ENCODE measurements at places on chromosomes 11 and 22.

- DNase-seq, result no peak
Measured at GRCh38 chr11:134753771-134754520, 341.9 kb upstream of the B3GAT1 start.

- no peak for DNase-seq
Measured at GRCh38 chr11:110766316-110766715, 54.1 kb upstream of the ARHGAP20 start.

DNA sequence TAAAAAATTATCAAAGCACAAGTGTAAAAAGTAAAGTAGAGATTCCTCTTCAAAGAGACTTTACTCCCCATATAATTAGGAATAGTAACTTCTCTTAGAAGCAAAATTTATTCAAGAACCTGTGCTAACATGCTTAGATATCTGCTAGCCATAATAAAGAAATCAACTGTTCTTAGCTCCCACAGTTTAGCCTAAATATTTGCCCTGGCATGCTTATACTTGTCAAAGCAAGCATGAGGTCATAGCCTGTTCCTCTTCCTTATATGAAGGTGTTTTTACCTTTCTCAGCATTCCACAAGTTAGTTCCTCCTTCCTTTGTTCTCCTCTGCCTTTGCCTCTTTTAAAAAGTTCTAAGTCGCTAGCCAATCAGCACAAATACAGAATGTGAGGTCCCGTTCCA is 30.3 kb downstream of the RIC3 start:
- no peak for DNase-seq

DNA sequence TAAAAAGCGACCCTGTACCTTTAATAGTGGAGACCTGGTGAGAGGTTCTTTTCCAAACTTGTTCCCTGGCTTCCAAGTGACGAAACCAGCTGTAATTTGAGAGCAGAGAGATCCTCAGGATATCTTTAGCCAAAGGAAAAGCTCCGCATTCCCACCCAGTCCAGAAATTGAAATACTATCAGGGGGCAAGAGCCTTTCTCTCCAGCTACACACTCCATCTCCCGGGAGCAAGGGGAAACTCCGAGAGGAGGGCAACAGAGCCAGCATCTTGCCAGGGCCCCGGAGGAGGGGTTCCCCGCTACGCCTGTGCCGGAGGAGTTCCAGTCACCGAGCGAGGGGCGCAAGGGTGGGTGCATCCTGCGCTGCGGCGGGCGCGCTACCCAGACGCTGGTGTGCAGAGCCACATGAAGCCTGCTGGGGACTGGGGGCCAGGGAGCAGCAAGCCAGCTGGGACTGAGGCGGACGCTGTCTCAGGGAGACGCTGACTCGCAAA is at the start of gene FIBIN:
Gene FIBIN (plus strand): TSS at position 148 of the 493 bp plus-strand sequence. CDS start 415 bp downstream, outside the sequence.
- no peak for DNase-seq

- DNase-seq, result no peak
Measured at GRCh38 chr11:107931206-107931605, 3.0 kb downstream of the RAB39A start.

GRCh38 chr11:117385471-117385870 is 57.8 kb downstream of the CEP164 start:
- no peak for DNase-seq

DNA sequence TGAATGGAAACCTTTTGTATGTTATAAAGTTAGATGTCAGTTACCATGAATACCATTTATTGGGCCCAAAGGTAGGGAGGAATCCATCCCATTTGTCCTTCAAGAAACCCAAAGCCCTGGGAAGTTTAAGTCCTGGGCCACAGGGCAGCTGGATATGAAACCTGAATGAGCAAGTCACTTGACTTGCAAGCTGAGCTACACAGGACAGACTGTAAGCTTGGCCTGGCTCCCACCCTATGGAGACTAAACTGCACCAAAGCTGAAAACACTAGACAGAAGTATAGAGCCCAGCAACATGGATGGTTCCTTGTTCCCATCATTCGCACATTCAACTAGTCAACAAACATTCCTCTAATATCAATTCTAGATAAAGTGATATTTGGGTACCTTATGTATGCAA is 71.3 kb downstream of the KCNC1 start:
- DNase-seq, result no peak

DNA sequence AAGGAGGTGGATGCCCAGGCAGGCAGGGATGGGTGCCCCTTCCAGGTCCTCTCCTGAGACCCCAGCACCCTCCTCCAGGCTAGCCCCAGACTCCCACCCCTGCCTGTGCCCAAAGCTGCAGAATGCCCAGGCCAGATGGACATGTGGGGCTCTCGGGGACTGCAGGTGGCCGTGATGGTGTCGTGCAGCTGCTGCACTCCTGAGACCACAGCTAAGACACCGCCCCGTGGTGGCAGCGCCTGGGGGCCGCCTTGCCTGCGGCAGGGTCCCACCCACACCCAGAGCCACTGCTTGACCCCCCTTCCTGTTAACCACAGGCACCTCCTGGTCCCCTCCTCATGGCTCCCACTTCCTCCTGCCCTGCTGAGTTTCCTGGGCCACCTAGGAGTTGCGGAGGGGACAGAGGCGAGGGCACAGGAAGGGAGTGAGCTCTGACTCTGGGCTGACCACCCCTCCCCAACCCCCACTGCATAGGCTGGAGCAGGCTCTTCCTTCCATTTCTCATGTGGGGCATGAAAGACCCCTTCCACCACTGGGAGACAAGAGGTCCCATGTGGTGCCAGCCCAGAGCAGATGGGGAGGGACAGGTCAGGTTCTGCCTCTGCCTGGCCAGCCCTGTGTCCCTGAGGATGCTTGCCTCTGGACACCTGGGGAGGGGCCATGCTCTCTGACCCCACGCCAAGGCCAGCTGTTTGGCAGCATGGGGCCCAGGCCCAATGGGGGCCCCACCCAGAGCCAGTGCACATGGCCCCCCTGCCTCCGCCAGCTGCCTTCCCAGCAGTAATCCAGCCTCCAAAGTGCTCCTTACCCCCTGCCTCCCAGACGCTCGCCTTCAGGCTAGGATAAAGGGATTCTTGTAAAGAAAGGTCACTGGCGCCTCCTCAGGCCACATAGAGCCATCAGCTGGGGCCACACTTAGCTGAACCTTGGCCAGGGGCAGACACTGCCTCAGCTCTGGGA is 29.3 kb downstream of the OSBPL5 start:
- no peak for DNase-seq

DNA sequence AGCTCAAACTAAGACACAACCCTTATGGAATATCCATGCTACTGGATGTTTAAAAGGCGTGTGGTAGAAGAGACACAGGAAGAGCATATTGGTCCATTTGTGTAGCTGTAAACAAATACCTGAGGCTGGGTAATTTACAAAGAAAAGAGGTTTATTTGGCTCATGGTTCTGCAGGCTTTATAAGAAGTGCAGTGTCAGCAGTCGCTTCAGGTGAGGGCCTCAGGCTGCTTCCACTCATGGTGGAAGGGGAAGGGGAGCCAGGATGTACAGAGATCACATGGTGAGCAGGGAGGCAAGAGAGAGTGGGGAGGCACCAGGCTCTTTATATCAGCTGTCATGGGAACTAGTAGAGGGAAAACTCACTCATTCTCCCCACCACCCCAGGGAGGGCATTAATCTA is 31.8 kb upstream of the CSNK2A3 start:
- DNase-seq, result no peak

DNA sequence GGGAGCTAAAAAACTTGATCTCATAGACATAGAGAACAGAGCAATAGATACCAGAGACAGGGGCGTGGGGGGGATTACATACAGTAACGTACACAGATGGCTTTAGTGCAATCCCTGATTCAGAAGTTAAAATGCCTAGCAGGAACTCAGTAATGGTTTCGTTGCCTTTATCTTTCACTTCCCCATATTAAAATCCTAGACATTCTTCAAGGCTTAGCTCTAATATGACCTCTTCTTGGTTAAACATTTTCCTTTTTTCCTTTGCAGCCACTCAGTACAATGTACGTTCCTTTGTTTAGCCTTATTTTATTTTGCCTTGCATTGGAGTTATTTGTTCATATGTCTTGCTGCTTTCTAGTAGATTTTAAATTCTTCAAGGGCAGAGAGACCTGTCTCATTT is 104.9 kb downstream of the C11orf87 start:
- DNase-seq, result no peak

- DNase-seq, result no peak
Measured at GRCh38 chr11:117466966-117467365, 139.3 kb downstream of the CEP164 start.

DNA sequence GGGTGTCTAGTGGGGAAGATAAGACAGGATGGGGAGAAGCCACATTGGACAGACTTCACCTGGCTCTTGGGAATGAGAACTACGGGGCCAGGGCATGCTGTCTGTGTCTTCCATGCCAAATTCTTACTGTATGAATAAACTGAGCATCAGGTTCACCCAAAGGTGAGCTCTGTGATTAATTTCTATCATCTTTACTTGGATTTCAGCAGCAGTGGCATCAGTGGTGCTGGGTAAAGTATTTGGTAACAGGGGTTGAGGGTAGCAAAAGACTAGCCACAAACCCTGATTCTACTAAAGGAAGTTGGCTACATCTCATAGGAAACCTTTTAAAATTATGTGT is 38.8 kb downstream of the IRAG1 start:
- no peak for DNase-seq

DNA sequence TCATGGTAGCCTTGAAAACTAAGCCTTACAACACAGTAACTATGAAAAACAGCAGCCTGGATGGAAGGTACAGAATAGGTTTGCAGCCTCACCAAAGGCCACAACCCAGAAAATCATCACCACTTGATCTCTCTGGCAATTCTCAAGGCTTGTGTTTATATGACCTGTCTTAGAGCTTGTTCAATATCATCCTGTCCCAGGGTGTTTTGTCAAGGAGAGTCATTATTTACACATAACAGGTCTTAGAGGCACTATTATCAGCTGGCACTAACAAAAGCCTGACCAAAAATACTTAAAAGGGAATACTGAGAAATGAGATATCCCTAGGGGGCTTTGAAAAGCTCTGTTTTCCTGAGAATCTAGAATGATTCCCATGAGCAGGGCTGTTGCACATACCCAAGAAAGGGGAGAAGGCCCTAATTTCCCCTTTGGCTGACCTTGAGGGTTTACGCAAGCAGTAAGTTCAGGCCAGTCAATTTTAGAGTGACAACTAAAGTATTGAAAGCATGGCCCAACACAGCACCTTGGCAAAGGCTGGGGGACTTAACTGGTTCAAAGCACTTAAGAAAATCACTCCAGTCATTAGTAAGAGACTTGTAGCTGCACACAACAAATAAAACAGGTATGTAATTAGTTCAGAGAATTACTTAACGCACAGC is 7.9 kb downstream of the SC5D start:
- no peak for DNase-seq

GRCh38 chr11:27557226-27557625 is 50.7 kb upstream of the LIN7C start:
- no peak for DNase-seq

DNA sequence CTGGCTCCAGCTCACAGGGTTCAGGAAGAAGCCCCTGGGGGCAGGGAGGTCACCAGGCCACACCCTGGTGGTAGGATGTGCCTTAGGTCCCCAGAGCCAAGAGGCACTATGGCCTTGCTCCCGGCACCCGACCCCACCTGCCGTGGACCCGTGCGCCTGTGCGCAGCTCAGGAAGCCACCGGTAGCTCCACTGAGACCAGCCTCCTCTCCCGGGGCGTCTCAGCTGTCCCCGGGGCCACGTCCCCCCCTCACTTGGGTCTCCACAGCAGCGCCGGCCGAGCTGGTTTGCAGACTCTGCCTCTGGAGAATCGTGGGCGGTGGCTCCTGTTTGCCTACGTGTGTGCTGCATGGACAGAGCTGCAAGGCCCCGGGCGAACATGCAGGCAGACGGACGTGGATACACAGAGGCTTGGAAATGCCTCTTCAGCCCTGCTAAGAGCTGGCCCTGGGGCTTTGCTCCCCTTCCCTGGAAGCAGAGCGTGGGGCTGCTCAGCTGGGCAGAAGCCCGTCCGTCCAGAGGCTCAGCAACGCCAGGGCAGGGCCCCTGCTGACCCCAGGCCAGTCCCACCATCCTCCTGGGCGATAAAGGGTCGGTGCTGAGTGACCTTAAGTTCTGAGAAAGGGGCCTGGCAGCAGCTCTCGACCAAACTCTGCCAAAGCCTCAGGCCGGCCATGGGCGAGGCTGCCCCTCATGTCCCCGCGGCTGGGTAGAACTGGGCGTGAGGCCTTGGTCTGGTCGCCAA is 15.3 kb upstream of the MUC5B start:
- no peak for DNase-seq

DNA sequence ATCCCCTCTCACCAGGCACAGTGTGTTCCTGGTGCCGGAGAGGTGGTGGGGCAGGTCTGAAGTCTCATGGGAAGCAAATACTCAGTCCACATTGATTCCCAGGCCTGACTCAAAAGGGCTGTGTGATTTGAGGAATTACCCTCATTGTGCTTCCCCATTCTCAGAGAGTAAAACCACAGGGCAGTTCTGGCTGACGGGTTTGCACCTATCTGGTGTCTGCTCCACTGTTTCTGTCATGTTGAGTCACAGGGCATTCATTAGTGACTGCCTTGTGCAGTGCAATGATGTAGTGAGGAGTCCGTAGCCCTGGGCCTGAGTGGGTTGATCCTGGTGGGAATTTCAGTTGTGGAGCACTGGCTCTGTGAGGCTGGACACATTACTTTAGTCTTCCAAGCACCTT is 85.2 kb upstream of the ARHGAP20 start:
- no peak for DNase-seq

- no peak for DNase-seq
Measured at GRCh38 chr22:35864545-35865165, 147.0 kb downstream of the APOL5 start.

DNA sequence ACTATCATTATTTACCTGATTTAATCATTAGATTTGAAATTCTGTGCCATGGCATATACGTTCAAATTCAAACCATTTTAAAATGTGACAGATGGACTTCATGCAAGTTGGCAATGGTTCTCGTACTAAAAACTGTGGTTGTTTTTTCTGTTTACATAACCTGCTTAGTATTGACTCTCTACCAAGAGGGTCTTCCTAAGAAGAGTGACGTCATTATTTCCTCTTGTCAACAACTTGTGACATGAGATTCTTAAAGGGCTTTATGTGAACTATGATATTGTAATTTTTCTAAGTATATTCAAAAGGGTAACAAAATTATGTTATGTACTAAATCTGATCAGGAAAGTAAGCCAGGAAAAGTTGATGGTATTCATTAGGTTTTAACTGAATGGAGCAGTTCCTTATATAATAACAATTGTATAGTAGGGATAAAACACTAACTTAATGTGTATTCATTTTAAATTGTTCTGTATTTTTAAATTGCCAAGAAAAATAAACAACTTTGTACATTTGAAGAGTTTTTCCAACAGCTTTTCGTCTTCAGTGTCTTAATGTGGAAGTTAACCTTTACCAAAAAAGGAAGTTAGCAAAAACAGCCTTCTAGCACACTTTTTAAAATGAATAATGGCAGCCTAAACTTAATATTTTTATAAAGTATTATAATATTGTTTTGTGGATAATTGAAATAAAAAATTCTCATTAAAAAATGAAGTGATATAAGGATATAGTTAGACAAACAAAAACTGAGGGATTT is 87.0 kb downstream of the GRK3 start:
- no peak for DNase-seq

DNA sequence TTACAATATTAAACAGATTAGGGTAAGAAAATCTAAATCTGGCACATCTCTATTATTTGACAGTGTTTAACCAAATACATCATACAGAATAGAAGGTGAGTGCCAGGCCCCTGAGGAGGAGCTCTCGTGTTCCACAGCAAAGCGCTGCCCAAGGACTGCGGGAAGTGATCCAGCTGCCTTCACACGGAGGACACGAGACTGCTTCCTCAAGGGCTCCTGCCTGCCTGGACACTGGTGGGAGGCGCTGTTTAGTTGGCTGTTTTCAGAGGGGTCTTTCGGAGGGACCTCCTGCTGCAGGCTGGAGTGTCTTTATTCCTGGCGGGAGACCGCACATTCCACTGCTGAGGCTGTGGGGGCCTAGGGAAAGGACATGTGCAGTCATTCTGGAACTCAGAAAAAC is 71.1 kb downstream of the NCAPD3 start:
- DNase-seq, result no peak

GRCh38 chr11:121221496-121222200 is 70.9 kb upstream of the SC5D start:
- DNase-seq, result no peak
